Femur (tissue), 1 donor: ENCODE measurements at places on chromosomes 1 and 21.

DNA sequence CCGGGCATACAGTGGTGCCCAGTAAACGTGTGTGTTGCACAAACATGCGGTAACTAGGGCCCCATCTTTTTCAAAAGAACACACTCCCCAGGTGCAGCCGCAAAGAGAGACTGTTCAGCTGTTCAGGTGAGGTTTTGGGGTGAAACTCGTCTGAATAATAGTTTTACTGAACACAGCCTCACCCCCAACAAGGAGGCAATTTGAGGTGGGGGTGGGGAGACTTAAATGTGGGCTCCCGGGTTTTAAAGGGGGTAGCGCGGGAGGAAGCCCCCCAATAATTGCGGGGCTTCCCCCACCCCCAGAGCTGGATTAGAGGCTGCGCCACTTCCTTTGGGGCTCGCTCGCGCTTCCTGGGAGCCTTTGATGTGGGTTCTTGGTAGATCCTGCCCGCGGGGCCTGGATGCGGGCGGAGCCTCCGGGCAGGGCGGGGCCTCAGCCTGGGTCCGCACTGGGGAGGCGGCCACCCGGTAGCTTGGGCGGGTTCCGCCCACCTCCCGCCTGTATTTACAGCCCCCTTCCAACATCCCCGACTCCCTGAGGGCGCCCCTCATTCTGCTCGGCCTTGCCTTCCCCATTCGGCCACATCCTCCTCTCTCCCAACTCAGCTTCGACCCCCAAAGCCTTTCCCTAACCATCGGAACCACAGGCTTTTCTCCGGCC is 6.4 kb upstream of the EPHA2 start:
- DNase-seq: no peak

GRCh38 chr1:180228648-180229482 is 1.2 kb upstream of the LHX4 start:
- DNase-seq: no peak

- no peak for DNase-seq
Measured at GRCh38 chr1:91619881-91620280, 119.2 kb downstream of the CDC7 start.

- DNase-seq: no peak
Measured at GRCh38 chr1:224259986-224260385, 70.0 kb downstream of the NVL start.

DNA sequence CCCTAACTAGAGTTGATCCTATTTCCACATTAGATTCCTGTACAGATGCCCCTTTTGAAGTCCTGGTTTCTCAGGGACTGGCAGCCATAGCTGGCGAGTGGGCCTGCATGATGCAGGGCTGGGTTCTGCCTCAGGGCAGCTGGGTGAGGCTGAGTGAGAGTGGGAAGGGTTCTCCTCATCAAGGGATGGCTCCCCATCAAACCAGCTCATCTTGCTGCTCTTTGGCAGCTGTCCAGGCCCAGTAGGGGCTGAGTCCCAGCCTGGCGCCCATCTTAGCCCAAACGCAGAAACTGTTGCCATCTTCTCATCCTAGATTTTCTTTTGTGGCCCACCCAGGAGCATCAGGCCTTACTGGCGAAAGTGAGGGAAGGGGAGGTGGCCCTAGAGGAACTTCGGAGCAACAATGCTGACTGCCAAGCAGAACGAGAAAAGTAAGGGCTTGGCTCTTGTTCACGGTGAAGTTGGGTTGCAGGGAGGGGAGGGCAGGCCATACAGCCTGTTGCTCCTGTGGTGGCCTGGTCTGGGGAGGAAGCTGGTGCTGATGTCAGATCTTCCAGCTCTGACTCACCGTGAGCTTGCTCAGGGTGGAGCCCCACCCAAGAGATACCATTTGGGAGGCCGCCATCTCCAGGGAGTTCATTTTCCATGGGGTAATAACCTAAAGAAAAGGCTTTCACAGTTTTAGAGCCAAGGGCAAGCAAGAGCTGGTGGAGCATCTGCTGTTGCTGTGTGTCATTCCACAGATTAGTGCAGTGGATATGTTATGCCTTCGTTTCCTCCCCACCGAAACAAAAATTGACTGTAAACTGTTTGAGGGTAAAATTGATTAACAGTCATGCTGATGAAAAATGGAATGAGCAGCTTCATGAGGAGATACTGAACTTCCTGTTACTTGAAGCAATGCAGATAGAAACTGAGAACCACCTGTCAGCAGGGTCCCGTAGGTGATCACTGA is 34.7 kb downstream of the TUFT1 start:
- no peak for DNase-seq

- no peak for DNase-seq
Measured at GRCh38 chr1:201970334-201971159, 11.9 kb upstream of the RNPEP start.

GRCh38 chr1:205530116-205530515 is 25.6 kb downstream of the CDK18 start:
- DNase-seq: no peak

- no peak for DNase-seq
Measured at GRCh38 chr21:30612132-30612531, 1.6 kb downstream of the KRTAP6-1 start.

- DNase-seq: no peak
Measured at GRCh38 chr1:208962867-208963266, 620.6 kb upstream of the CAMK1G start.

- no peak for DNase-seq
Measured at GRCh38 chr1:244235157-244235556, 184.1 kb downstream of the ZBTB18 start.

- DNase-seq: no peak
Measured at GRCh38 chr1:198682850-198683249, 44.0 kb downstream of the PTPRC start.

- DNase-seq: no peak
Measured at GRCh38 chr1:3251807-3252428, 182.9 kb downstream of the PRDM16 start.

- DNase-seq: peak; percentile 37
Measured at GRCh38 chr1:82564333-82564732, 763.6 kb downstream of the ADGRL2 start.

- no peak for DNase-seq
Measured at GRCh38 chr1:7437036-7437435, 334.1 kb upstream of the VAMP3 start.

- no peak for DNase-seq
Measured at GRCh38 chr1:157313240-157313807, 175.1 kb upstream of the ETV3 start.

GRCh38 chr21:30958741-30959140 is 77.4 kb upstream of the KRTAP11-1 start:
- DNase-seq: no peak

- no peak for DNase-seq
Measured at GRCh38 chr1:212944229-212944901, 6.0 kb upstream of the VASH2 start.

- no peak for DNase-seq
Measured at GRCh38 chr1:183966487-183966886, 71.0 kb downstream of the COLGALT2 start.

GRCh38 chr1:44512313-44512885 is 107.3 kb downstream of the RNF220 start:
- no peak for DNase-seq

DNA sequence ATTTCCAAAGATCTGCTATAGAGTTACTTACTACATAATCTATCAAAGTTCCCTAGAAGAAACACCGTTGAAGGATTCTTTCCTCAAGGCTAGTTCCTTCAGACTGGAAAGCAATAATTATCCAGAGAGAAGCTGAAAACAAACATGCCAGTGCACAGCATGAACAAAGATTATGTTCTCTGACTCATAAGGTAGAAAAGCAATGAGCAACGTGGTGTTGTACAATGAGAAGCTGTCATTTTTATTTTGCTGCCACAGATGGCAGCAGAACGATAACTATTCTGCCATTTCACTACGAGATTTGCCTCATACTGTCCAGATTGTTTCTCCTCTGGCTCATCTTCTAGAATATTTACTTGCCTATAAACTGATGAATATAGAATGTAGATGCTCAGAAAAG is 10.7 kb downstream of the EXTL2 start:
- no peak for DNase-seq

DNA sequence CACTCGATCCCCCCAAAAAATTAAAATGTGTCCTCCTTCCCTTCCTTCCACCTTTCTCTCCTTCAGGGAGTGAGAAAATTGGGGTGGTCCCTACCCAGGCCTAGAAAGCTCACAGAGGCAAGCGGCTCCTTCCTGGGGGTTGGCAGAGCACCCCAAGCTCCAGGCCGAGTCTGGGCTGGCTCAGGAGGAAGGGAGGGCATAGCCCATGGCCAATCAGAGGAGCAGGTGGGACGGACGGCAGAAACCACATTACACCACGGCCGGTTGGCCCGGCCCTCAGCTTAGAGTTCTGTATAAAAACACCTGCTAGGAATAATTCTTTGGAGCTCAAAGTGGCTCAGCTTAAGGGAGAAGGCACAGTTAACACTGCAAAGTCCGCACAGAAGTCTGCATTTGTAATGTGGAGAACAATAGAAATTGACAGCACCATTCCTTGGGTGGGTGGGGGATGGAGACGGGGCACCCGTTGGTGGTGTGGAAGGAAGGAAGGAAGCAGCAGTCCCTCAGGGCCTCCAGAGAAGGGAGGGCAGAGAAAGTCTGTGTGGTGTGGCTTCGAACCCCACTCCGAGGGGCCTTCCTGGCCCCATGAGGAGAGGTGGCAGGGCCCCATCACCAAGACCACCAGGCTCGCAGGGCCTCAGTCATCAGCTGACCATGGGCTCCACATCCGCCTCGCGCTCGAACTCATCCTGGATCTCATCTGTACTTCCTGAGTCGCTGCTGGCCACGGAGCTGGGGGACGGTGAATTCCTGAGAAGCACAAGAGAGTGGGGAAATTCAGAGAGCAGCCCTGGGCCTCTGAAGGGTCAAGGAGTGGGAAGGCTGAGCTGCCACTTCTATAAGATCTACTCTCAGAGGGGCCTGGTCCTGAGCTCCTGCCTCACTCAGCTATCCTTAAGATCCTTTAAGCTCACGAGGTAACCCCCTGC is 5.8 kb upstream of the ALDH4A1 start:
- DNase-seq: no peak

- DNase-seq: no peak
Measured at GRCh38 chr1:166273618-166274017, 106.8 kb upstream of the FAM78B start.

- DNase-seq: no peak
Measured at GRCh38 chr1:178962853-178963711, 62.6 kb upstream of the FAM20B start.

- DNase-seq: no peak
Measured at GRCh38 chr1:51697166-51697565, 80.3 kb downstream of the OSBPL9 start.

DNA sequence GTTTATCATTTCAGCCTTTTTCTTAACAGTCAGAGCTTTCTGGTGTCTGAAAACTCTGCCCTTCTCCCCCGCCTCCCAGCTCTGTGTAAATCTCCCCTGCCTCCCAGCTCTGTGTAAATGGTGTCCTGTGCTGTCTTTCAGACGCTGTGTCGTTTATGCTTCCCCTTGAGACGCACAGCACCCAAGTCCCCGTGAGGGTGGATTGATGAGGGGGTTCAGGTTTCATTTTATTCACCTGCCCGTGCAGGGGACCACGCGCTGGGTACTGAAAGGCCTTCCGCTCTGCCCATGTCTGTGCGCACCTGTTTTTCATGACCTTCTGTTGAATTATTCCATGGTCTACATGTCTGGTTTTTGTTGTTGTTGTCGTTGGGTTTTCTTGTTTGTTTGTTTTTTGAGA is 108.2 kb upstream of the COL6A1 start:
- peak; percentile 13 for DNase-seq

GRCh38 chr21:40563900-40564299 is 283.1 kb downstream of the DSCAM start:
- DNase-seq: no peak

DNA sequence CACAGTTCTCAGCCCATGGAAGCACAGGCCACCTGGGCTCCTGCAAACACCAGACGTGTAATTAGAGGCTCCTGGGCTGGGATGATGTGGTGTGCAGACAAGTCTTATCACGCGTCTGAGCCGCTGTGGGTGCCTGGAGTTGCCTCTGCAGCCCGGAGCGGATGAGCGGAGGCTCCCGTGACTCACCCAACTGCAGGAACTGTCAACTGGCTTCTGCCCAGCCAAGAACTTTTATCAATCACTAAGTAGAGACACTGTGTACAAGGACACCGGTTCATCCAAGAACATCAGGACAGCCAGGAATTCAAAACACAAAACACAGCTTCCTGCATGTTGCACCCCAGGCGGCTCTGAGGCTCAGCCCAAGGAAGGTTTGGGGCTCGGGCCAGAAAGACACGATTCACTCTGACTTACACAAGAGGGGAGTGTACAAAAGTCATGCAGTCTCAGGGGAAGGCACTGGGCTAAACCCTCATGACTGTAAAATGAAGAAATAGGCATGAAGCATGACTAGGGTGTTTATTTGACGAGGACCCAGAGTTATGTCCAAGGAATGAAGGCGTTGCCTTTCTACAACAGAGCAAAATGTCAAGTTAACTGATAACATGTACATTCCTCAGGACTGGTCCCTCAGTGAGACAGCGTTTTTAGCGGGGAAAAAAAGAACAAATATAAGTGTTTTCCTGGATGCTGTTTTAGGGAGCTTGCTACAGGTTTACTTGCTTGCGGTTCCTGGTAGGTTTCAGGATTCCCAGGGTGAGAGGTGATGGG is 21.1 kb downstream of the ERRFI1 start:
- peak; percentile 57 for DNase-seq

DNA sequence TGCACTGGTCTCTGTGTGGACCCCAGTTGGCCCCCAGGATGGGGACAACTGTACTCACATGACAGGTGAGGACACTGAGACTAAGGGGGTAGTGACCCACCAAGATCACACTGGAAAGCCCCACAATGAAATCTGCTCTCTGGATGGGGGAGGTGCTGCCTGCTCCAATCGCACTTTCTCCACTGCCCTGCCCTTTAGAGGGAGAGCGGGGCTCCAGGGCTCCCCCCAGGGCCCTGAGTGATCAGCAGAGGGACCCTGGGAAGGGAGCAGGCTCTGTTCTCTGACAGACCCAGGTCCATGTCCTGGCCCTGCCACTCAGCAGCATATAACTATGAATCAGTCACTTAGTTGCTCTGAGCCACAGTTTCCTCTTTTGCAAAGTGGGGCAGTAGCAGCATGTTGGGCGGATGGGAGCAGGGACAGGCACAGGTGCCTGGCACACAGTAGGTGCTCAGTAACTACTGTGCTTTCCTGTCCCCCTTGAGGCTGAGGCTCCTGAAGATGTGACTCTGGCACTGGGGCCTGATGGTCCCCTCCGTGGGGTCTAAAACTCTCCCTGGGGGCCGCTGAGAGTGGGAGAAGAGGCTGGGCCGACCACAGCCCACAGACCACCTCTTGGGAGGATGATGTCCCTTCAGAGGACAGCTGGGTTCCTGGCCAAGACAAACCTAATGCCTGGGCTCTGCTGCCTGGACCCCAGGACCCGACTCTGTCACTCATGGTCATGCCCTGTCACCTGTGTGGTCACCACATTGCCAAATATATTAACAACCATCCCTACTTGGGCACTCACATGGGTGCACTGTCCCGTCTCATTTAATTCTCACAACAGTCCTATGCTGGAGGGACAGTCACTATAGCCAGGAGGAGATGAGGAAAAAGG is 222.7 kb downstream of the PTPRU start:
- DNase-seq: no peak
